ENCODE measurements at places on chromosomes 4 and X.

DNA sequence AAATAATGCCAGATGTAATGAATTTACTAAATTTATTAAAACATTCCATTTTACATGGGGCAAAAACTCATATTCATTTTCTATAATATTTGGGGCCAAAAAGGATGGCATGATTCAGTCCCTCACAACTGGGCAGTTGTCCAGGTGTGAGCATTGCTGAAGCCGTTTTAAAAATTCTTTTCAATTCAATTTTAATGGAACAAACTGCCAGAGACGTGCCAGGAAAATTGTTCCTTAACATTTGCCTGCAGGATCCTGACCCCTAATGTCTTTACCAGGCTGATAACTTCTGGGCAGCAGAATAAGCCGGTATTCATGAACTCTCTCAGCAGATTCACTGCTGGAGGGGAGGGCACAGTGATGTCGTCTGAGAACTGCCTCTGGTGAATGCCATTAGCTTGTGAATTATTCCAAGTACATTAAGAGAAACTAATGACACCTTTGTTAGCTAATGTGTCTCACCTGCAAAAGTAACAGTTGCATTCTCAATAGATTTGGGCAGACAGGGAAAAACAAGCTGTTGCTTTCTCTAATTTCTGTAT lies 1445.1 kb upstream of the TENM3 start:
- DNase-seq, result no peak

GRCh38 chr4:64715741-64716140 lies 306.5 kb upstream of the TECRL start:
- DNase-seq, result no peak

DNA sequence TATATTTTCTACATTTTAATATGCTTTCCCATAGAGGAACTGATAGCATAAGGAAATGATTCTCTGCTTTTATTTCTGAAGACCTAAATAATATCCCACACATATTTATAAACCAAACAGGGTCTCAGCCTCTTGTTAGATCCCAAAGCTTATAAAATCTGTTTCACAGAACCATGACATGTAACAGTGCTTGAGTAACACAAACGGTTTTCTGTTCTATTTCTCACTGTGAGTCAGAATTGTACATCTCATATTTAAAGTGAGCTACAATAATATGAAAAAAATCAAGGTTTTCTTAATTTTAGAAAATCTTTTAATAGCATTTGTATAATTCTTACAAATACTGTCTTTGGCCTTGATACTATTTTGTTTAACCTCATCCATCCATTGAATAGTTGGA lies 51.2 kb downstream of the NR3C2 start:
- DNase-seq, result no peak

GRCh38 chr4:97879942-97880341 lies 263.3 kb downstream of the STPG2 start:
- DNase-seq, result no peak

- no peak for DNase-seq
These were observed 54.4 kb downstream of the TAPT1 start for GRCh38 chr4:16171831-16172230.

DNA sequence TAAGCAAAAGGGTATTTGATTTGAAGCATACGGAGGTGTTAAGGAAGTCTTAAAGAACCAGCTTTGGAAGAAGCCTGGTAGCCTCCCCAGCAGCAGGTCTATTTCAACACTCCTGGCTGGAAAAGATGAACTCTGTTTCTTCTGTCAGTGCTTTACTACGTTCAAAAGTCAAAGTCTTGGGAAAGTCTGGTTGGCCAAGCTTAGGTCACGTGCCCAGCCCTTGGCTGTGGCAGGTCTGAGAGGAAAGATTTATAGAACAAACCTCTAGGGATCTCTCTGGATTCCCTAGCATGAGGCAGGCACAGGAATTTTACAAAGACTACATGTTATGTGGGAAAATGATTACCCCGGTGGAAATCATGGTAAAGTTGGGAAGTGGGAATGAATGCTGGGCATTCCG lies 8.6 kb upstream of the ARHGAP10 start:
- no peak for DNase-seq

All from astrocyte of the cerebellum (primary cell).